Calu3 (cell line): ENCODE measurements at places on chromosomes 3 and 15. TPM values are rescaled to one million over a fixed set of nuclear protein-coding genes. Genes with fewer than 3 reads are reported as not detected.
A peak's percentile ranks its signal among the peaks of the same experiment; 100 is the strongest.

- no peak for DNase-seq
These were observed 5.1 kb upstream of the SCG5 start for GRCh38 chr15:32636410-32636809.

- DNase-seq: peak; percentile 90
These were observed 50.0 kb downstream of the DNAJB8 start for GRCh38 chr3:128416578-128417211.

GRCh38 chr3:78178209-78178608 is 1138.3 kb downstream of the ROBO2 start:
- DNase-seq: no peak

GRCh38 chr3:127590282-127590592 is 296 bp downstream of the TPRA1 start:
- no peak for DNase-seq

DNA sequence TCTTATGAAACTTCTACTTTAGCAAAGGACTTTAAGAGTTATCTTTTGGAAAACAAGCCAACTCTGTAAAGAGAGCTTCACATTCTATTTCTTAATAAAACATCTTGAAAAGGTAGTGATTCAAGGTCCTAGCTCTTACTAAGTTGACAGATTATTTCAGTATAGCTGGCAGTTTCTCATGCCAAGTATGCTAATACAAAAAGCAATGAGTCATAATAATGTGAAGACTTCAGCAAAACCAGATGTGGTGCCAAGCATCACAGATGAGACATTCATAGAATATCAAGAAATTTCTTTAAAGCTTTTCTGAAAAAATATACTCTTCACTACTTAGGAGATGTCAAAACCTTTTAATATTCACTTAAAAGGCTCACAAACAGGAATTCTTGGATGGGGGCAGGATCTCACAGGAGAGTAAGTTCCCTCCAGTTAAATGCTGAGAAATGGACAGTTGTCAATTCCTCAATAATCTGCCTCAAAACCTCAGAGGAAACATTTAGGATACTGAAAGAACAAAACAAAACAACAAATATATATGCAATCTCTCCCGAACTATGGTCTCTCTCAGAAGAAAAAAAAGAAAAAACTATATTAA is 45.6 kb downstream of the DCBLD2 start:
- DNase-seq: no peak

GRCh38 chr15:55588815-55589115 is 620 bp upstream of the PYGO1 start:
- no peak for DNase-seq

DNA sequence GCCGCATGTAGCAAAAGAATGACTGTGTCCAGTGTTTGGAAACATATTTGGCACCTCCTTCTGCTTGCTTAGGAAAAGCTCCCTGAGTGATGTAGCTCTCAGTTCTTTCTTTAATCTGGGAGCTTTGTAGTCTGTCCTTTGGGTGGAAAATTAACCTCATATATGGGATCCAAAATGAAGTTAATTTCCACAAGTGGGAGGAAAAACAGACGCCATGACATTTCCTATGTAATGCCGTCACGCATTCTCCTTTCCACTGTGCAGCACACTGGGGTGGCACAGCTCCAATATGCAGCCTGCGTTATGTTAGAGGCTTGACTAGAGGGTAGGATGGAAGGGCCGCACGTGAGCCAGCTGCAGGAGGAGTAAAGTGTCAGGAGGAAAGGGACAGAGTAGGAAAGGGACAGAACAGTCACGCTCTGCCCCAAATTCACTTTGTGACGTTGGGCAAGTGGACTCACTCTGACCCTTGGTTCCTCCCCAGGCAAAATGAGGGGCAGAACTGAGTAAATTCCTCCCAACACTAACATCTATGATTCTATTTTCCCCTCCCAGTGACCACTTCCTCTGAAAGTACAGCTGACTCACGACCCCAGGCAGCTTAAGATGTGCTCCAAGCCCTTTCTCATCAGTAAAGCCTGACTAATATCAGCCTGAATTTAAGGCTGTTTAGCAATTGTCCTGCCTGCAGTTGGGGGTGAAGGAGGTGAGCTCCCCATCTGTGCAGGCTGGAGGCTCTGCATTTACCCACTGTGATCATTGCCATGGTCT is 176.5 kb upstream of the PFN2 start:
- DNase-seq: no peak

DNA sequence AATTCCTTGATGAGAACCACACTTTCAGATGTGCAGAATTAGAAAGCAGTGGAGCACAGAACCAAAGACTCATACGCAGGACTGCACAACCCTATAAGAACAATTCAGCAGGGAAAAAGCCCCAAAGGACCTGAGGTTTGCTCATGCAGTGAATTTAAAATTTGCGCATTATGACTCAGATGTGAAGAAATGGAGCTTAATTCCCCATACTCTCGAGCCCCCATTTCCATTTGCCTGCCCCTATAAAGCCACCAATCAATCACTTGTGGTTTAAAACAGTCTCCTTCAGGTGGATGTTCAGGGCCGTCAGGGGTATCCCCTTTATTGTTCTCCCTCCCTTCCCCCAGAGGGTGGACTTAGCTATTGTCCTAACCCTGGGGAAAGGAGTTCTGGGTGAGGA is 221.2 kb downstream of the IGSF11 start:
- no peak for DNase-seq

DNA sequence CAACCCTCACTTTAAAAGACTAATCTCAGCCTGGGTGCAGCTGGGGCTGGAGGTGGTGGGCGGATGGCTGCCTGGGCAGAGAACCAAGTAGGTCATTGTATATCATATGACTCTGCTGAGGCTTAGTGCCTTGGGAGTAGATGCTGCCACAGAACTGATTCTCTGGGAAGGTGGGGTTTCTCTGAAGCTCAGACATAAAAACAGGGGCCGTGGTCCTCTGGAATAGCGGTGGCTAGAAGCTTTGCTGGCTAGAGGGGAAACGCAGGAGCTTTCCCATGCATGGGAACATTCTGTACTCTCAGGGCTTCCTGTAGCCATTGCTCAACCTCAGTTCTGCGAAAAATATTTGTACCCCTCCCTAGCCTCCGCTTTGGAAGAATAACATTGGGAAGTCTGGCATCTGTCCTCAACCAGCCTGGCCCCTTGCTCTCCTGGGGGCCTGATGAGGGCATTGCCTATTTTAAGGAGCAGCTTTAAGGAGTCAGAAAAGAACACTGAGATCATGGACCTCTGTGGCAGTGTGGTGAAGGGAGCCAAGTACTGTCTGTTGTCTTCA is 14.7 kb downstream of the TIMP4 start:
- DNase-seq: no peak

DNA sequence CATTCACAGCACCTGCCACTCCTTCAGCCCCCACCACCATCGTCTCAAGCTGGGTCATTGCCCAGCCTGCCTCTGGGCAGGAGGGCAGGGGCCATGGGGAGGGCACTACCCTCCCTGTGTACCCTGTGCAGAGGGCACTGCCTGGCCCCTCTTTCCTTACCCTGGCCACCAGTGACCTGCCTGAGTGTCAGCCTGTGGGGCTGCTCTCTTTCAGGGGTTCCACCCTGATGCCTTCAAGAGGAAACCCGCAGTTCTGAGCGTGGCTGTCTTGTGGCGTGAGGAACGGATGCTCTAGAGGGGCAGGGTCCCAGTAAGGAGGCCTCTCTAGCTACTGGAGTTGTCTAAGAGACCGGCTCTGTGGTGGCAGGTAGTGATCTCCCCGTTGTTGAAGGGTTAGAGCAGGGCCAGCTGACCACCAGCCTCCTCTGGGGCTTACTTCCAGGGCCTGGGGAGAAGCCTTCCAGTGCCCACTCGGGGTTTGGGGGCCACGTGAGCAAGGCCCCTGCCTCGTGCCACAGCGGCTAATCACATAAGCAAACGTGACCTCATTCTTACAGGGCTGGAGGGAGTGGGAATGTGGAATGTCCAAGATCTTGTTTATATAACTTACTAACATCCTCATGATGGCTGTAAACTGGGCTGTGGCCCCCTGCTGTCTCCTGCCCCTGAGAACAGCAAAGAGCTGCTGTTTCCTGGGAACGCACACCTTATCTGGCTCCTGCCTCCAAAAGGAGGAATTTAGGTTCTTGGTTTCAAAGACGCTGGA is 31.4 kb upstream of the SEC13 start:
- DNase-seq: no peak

- DNase-seq: no peak
These were observed 78.8 kb downstream of the AAGAB start for GRCh38 chr15:67175643-67176071.

DNA sequence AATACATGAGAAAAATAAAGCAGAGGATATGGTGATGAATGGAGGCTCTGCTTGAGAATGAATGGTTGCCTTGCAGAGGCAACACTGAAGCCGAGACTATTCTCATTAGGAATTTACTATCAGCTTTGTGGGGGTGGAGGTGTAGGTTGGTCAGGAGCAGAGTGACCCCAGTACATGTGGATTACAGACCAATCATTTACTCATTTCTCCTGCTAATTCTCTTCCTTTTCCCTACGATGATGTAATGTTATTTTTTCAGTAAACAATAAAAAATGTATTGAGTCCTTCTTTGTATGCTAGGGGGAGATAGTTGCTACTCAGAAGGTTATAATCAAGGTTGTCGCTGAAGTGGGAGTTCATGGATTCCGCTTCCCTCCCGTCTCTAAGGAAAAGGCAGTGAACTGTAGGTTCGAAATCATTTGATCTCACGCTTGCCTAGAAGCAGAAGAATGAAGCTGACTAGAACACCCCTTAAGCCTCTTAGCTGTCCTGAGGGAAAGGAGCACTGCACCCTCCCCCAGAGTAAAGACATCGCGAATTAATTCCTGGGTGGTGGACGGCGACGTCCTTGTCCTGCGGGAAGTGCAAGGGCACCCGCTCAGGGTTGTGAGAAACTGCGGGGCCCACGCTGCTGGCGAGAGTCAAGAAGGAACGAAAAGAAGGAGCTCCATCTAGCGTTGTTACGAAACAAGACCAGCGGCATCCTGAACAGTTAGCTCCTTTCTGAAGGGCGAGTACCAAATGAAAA is 213.2 kb upstream of the PFN2 start:
- peak; percentile 74 for DNase-seq

DNA sequence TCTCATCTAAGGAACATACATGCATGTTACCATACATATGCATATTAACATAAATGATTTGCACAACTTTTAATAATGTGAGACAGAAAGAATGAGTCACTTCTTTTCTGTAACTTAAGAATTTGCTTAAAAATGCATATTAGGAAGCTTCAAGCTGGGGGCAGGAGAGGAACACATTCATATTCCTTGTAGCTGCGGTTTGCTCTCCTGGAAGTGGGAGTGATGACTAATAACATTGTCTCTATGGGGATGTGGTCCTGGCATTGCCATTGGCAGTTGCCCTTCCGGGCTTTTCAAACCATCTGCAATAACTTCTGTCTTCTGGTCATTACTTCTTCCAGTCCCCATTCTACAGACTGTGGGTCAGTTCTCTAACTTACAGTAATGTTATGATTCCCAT is 15.6 kb downstream of the CHST2 start:
- DNase-seq: peak; percentile 59

DNA sequence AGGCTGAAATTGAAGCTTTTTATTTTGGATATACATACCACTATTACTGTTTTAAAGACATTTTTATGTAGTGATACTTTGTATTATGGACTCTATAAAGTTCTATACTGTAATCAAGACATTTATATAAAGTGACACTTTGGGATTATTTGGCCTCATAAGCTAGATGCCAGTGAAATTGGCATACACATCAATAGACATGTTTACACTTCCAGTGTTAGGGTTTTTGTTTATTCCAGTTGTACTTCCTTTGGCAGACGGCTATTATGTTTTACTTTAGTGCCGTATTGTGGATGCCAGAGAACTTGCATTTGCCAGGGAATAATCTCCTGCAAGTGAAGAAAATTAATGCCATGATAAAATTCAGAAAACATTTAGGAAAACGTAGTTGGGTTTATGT is 6.0 kb downstream of the LXN start:
- DNase-seq: no peak

- no peak for DNase-seq
These were observed 5.1 kb downstream of the RCN2 start for GRCh38 chr15:76936671-76937070.

- DNase-seq: peak; percentile 35
These were observed 12.2 kb downstream of the ALG1L2 start for GRCh38 chr3:130093741-130094391.

- no peak for DNase-seq
These were observed 56.0 kb upstream of the AGTR1 start for GRCh38 chr3:148641722-148642121.

DNA sequence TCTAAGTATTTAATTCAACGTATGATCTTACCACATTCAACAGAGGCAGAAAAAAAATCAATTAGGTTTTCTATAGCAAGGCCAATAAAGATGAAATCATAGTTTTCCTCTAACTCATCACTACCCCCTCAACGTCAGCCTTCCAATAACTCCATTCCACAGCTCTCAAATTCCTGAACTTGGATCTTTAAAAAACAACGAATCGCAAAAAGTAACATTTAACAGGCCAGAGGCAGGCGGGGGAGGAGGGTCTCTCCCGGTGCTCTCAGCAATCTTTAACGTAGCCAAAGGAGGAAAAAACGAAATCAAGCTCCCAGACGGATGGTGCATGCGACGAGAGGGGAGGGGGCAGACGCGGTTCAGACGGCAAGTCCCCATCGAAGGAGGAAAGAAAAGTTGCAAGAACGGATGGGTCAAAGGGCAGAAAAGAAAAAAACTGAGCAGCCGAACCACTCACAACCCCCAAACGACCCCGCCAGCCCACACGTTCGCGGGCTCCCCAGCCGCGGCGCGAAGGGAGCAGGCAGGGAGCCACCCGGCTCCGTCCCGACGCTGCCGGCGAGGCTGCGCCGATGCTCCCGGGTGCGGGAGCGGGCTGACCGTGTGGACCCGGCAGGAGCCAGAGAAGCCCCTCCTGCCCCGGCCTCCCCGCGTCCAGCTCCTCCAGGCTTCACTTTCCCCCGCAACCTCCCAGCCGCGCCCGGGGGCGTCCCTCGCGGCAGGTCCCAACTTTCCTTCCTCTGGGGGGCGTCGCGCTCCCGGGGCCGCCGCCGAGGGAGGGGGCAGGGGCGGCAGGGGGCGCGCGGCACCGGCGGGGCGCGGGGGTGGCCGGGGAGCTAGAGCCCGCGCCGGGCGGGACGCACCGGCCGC is 703 bp downstream of the PEAK1 start:
- peak; percentile 59 for DNase-seq

GRCh38 chr3:129505341-129505740 is 23.1 kb upstream of the RHO start:
- no peak for DNase-seq

DNA sequence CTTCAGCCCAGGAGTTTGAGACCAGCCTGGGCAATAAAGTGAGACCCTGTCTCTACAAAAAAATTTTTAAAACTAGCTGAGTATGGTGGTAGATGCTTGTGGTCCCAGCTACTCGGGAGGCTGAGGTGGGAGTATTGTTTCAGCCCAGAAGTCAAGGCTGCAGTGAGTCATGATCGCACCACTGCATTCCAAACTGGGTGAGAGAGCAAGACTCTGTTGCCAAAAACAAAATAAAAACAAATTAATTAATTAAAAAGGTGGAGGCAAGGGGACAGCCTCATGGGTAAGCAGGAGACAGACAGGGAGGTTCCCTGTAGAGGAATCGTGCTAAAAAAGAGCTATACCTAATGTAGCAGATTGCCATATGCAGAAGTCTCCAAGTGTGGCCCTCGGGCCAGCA is 12.6 kb downstream of the HAPLN3 start:
- no peak for DNase-seq

GRCh38 chr3:13123013-13123654 is 49.9 kb upstream of the IQSEC1 start:
- no peak for DNase-seq

- no peak for DNase-seq
These were observed 6.9 kb upstream of the PTH1R start for GRCh38 chr3:46870651-46871050.

Gene RBPMS2
- 1.4 and 1.6 TPM in 2 replicates for total RNA-seq

Gene ZBTB20
- 24.1 and 28.3 TPM in 2 replicates for total RNA-seq

Gene LRRC2
- not detected in 2 replicates for total RNA-seq

Gene CD276
- total RNA-seq: 83.7 and 84.6 TPM in 2 replicates

Gene QRICH1
- 97.8 and 107 TPM in 2 replicates for total RNA-seq

Gene RBP2
- not detected in 2 replicates for total RNA-seq

Gene GPR62
- not detected in 2 replicates for total RNA-seq
